ENCODE measurements at places on chromosomes 1 and 21.

GRCh38 chr21:36948686-36949085 is 17.8 kb downstream of the HLCS start:
- H3K4me3 ChIP-seq, result no peak overlapping the region
- H3K4me1 ChIP-seq, result no peaks in the 10 kb centered on the region
- H3K27ac ChIP-seq, result no peak overlapping the region
- no peak for DNase-seq
- no peaks in the 10 kb centered on the region for H3K36me3 ChIP-seq

DNA sequence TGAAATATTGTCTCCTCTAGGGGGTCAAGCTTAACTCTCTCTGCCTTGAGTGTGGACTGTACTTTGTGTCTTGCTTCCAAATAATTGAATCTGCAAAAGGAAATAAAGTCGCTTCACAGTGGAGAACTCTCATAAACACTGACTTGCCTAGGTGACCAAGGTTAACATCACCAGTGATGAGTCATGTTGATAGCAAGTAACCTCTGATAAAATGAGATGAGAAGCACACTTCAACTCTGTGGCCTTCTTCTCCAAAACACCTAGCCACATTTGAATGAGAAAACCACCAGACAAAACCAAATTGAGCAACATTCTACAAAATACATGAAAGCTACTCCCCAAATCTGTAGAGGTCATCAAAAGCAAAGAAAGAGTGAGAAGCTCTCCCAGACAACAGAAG is 37.6 kb downstream of the PDE4B start:
- H3K27me3 ChIP-seq, result peaks cover 15% of the 10 kb centered on the region
- H3K4me3 ChIP-seq, result no peak overlapping the region
- H3K36me3 ChIP-seq, result no peaks in the 10 kb centered on the region
- no peak for DNase-seq

DNA sequence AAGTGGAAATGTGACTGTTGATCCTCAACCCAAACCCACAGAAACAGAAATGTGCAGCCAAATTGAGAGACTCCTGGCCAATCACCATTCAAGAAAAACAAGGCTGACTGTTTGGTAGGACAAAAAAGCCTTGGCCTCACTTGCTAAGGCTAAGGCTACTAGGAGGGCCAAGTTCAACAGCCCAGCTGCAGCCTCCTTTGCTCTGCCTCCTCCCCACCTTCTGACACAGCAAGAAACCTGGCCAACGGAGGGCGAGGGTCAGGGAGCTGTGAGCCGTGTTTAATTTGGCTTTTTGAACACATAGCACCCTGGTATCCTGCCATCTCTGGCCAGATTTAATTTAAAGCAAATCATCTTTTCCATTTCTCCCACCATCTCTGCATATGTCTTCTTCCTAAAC is 165.8 kb upstream of the RAB4A start:
- no peaks in the 10 kb centered on the region for H3K27me3 ChIP-seq
- no peak overlapping the region for H3K4me3 ChIP-seq
- H3K27ac ChIP-seq, result no peak overlapping the region
- no peaks in the 10 kb centered on the region for H3K4me1 ChIP-seq
- H3K36me3 ChIP-seq, result no peaks in the 10 kb centered on the region

- H3K4me1 ChIP-seq, result peaks cover 7% of the 10 kb centered on the region
- no peak for DNase-seq
- H3K36me3 ChIP-seq, result peaks cover 16% of the 10 kb centered on the region
- no peaks in the 10 kb centered on the region for H3K27me3 ChIP-seq
These were observed 18.7 kb downstream of the UQCRHL start for GRCh38 chr1:15788624-15789301.

- H3K36me3 ChIP-seq, result no peaks in the 10 kb centered on the region
- no peak overlapping the region for H3K27ac ChIP-seq
- no peak overlapping the region for H3K4me3 ChIP-seq
- DNase-seq, result no peak
- H3K27me3 ChIP-seq, result peaks cover 20% of the 10 kb centered on the region
These were observed 65.0 kb downstream of the PRSS38 start for GRCh38 chr1:227880342-227880924.

- DNase-seq, result no peak
- no peaks in the 10 kb centered on the region for H3K4me1 ChIP-seq
- H3K27ac ChIP-seq, result no peak overlapping the region
- H3K4me3 ChIP-seq, result no peak overlapping the region
These were observed 108.6 kb upstream of the CSF3R start for GRCh38 chr1:36591278-36591677.

- H3K27me3 ChIP-seq, result no peaks in the 10 kb centered on the region
- DNase-seq, result no peak
- no peaks in the 10 kb centered on the region for H3K4me1 ChIP-seq
- no peak overlapping the region for H3K4me3 ChIP-seq
- H3K27ac ChIP-seq, result no peak overlapping the region
- peaks cover 12% of the 10 kb centered on the region for H3K36me3 ChIP-seq
These were observed 75.5 kb downstream of the PRDM2 start for GRCh38 chr1:13775459-13775858.

DNA sequence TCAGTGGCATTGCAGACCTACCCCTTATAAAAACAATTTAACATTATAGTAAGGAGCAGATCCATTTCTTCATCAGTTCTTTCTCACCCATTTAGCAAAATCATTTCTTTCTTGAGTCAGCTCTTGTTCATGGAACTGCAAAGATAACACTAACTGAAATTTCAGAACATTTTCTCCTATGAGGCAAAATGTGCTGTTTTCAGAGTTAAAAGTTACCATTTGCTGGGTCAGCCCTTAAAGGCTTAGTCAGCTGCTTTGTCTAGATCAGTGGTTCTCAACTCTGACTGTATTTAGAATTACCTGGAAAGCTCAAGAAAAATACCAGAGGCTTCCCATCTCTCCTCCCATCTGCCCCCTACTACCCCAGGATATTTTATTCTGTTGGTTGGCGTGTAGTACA is 12.2 kb downstream of the METTL13 start:
- H3K4me3 ChIP-seq, result no peak overlapping the region
- peaks cover 8% of the 10 kb centered on the region for H3K4me1 ChIP-seq
- peaks cover 25% of the 10 kb centered on the region for H3K36me3 ChIP-seq
- no peak overlapping the region for H3K27ac ChIP-seq
- no peaks in the 10 kb centered on the region for H3K27me3 ChIP-seq
- DNase-seq, result no peak

DNA sequence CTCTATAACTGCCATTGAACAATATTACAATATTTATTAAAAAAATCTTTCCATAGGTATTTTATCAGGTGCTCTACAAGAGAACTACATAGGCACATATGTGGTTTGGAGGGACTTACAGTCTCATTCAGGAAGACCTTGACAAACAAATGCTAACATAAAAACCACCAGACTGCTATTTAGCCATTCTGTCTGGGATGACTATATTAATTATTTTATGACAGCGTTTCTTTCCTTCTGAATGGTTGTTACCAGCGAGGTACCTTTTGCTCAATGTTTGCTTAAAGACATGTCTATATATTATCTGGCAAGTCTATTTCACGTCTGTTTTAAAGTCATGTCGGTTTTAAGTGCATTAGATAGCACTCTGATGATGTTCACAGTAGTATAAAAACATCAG is 69.7 kb downstream of the RUNX1 start:
- no peaks in the 10 kb centered on the region for H3K36me3 ChIP-seq
- no peak overlapping the region for H3K27ac ChIP-seq
- DNase-seq, result no peak
- no peak overlapping the region for H3K4me3 ChIP-seq
- peaks cover 27% of the 10 kb centered on the region for H3K4me1 ChIP-seq

DNA sequence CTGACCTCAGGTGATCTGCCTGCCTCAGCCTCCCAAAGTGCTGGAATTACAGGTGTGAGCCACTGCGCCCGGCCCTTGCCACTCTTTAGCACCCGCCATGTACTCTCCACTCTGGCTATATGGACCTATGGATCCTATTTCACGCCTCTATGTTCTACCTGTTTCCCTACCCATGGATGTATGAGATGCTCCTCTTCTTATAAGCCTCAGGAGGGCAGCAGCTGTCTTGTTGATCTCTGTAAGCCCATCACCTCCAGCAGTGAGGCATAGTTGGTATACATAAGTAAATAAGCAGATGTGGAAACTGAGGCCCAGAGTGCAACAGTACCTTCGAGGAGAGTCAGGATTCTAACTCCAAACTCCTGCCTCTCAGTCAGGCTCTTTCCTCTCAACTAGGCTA is 24.7 kb upstream of the ARTN start:
- peaks cover 17% of the 10 kb centered on the region for H3K27me3 ChIP-seq
- H3K4me3 ChIP-seq, result no peak overlapping the region
- DNase-seq, result no peak
- no peak overlapping the region for H3K27ac ChIP-seq
- no peaks in the 10 kb centered on the region for H3K4me1 ChIP-seq

DNA sequence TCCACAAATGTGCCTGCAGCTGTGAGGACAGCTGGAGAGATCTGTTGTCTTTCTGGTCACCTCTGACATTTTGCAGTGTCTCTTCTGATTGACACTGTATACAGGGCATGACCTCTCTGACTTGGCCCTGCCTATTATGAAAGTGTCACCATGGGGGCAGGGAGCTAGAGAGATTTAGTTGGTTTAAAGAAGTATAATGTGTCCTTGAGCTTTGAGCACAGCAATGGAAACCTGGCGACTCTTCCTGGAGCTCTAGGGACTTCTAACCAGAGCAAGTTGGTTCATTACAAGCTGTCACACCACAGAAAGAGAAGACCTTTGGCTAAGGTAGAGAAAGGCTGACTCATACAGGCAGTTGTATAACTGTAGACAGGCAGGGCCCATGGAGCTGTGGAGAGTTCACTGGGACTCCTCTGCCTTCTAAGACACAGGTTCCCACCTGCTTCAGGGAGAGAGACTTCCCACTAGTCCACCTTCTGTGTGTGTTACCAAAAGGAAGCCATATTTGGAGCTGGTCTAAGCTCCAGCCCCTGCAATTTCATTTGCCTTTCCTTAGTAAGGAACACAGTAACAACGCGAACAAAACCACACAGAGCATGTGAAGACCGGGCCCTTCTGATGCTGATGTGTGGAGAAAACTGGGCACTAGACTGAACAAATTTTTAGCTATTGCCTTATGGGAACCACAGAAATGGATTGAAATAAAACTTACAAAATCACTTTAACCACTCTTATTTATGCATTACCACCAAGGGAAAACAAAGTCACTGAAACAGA is 90.5 kb upstream of the ADAR start:
- no peaks in the 10 kb centered on the region for H3K36me3 ChIP-seq
- H3K27ac ChIP-seq, result no peak overlapping the region
- H3K27me3 ChIP-seq, result peaks cover 71% of the 10 kb centered on the region
- DNase-seq, result no peak
- H3K4me1 ChIP-seq, result no peaks in the 10 kb centered on the region

GRCh38 chr1:64176659-64177058 is 26.8 kb upstream of the UBE2U start:
- no peak for DNase-seq
- H3K36me3 ChIP-seq, result peaks cover 22% of the 10 kb centered on the region
- peaks cover 38% of the 10 kb centered on the region for H3K4me1 ChIP-seq
- H3K27ac ChIP-seq, result no peak overlapping the region

GRCh38 chr1:21139601-21140000 is 37.1 kb downstream of the EIF4G3 start:
- no peak overlapping the region for H3K27ac ChIP-seq
- no peak overlapping the region for H3K4me3 ChIP-seq
- H3K36me3 ChIP-seq, result no peaks in the 10 kb centered on the region
- H3K27me3 ChIP-seq, result no peaks in the 10 kb centered on the region

- no peak overlapping the region for H3K27ac ChIP-seq
- H3K27me3 ChIP-seq, result peaks cover 61% of the 10 kb centered on the region
- H3K4me1 ChIP-seq, result no peaks in the 10 kb centered on the region
- no peak overlapping the region for H3K4me3 ChIP-seq
These were observed 61.4 kb downstream of the ACTL8 start for GRCh38 chr1:17816511-17816910.

- no peak overlapping the region for H3K27ac ChIP-seq
- no peaks in the 10 kb centered on the region for H3K36me3 ChIP-seq
- no peaks in the 10 kb centered on the region for H3K27me3 ChIP-seq
These were observed 83.5 kb downstream of the BEND5 start for GRCh38 chr1:48693180-48693579.

Data from Calu3 (cell line).